ENCODE measurements at places on chromosomes 2 and 18.

GRCh38 chr18:8235894-8236293 lies 373.3 kb upstream of the RAB12 start:
- DNase-seq = no peak

GRCh38 chr2:925309-925708 lies 25.3 kb upstream of the SNTG2 start:
- no peak for DNase-seq

DNA sequence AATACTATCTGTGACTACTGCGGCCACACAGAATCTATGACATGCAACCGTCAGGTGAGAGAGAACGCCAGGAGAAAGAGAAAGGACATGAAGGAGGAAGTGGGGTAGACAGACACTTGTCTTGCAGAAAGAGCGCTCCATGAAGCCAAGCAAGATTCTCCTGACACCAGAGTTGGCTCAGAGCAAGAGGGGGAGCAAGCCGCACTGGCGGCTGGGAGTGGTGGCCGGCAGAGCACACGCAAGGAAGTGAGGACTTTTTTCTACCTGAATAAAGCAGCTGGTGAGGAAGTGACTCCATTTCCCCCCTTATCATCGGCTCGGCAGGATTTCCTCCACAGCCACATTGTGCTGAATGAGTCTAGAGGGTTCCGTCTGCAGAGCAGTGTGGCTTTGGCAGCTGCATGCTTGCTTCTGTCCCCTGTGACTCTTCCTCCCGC lies 181.6 kb downstream of the BCL2 start:
- DNase-seq = no peak

DNA sequence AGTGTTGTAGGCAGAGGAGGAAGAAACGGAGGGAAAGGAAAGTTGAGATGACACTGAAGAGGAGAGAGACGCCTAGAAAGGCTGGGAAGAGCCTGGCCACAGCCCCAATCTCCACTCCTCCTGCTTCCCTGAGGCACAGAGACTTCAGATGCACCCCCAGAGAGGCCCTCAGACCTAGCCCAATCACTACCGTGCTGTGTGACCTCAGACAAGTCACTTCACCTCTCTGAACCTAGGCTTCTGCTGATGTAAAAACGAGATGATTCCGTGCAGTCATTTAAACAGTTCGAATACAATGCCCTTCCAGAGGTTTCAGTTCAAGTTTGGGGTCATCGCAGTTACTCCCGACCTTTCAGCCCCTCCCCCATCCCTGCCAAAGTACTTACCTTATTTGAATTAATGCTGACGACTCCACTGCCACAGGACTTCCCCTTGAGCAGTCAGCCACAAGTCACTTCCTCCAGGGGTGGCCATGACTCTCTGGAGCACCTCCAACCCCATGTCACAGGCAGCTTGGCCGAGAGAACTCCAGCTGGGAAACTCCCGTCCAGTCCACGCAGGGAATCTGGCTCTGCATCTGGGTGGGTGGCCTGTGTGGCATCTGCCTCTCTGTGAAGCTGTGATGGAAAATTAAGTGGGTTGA lies 105.2 kb upstream of the ID2 start:
- DNase-seq = no peak

DNA sequence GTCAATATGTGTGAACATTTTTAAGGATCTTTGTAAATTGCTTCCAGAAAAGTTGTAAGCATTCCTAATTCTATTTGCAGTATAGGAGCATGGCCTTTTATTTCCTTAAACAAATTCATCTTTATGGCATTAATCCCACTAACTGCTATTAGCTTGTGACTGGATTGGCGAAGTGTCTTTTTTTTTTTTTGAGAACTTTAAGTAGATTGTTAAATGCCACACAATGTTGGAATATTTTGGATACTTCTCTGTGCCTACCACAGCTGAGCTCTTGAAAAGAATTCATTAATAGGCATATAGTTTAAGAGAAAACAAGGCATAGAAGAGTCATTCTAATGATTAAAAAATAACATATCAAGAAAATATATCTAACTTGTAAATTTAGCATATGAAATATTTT lies 129.7 kb downstream of the LAMA3 start:
- peak; percentile 41 for DNase-seq

DNA sequence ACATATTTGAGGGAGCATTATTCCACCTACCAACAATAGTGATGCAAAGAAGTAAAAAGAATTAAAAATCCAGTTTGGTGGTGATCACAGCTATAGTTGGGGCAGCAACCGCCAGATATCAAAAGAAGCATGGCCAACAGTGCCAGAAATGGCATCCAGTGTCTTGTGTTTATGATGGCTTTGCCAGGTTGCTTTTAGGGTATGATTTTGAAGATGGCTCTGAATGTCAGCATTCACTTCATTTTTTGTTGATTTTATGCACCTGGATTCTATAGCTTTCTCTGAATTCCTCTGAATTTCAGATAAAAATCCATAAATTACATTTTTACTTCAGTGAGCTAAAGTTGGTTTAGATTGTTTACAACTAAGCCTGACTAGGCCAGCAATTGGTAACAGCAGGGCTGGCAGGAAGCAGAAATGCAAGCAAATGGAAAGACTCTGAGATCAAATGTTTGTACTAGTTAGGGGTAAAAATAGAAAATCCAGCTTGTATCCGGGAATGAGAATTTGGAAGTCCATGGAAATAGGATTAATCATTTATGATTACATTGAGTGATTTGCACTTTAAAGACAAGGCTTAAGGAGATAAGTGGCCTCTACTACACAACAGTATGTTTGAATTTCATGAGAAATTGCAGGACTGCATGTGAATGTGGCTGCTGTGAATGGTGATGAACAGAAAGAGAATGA lies 40.4 kb downstream of the COL3A1 start:
- peak; percentile 53 for DNase-seq

- DNase-seq = peak; percentile 86
These were observed 23.9 kb downstream of the PECR start for GRCh38 chr2:216057688-216058193.

- no peak for DNase-seq
These were observed 35.7 kb downstream of the KANSL3 start for GRCh38 chr2:96602330-96602823.

DNA sequence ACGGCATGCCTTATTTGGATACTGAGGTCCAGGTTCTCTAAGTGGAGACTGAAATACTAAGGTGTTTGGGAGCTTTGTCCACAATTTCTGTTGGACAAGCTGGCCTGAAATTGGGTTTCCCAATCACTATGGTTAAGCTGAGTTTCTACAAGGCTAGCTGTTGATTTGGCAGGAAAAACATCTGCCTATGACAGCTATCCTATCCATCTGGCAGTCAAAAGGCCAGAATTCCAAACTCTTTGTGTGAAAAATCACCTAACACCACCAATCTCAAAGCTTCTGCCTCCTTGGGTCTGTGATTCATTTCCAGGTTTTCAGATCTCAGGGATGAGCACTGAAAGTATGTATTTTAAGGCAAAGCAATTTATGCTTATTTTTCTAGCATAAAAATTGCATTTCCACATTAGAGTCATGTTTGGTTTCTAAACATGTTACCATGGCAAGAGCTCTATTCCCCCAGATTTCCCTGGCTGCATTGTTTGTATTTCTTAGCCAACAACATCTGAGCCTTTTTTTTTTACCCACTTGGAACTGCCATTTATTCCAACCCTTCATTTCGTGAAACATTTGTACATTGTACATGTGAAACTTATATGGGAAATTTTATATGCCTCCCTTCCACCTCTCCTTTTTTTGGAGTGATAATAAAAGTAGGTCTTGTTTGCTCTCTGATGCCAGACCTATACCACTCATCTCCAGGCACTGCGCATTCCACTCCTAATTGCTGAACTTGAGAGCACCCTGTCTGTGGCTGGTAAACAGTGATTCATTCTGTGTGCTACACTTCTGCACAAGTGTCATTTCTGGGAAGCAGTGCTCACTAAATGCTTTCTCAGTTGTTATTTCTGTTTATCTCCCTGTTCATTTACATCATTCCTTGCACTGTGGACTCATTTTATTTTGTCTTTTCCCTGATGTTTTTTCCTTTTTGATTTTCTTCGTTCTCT lies 15.9 kb upstream of the CCDC85A start:
- peak; percentile 75 for DNase-seq

DNA sequence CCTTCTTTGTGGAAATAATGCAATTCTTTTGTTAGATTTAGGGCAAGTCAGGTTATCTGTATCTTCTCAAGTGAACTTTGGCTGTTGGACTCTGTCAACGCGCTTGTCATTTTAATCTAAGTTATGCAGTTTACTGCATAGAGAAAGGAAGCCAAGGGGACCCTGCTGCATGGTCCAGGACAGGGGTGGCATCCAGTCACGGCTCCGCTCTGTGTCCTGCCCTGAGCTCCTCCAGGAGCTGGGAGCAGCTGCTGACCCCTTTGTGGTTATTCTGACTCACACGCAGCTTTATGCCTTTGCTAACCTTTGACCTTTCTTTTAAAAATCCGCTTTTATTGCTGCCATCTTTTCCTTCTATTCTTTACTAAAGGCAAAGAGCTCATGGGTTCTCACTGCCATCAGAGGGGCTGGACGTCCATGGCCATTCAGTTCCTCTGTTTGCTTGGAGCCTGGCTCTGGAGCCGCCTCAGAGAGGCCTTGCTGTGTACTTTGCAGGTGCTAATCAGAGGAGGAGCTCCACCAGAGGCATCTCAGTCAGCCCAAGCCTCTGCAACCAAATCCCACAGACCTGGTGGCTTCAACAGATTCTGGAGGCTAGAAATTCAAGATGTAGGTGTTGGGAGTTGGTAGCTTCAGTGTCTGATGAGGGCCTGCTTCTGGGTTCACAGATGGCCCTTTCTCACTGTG lies 39.3 kb downstream of the SNTG2 start:
- no peak for DNase-seq
